Stomach (tissue), 19 donors: ENCODE measurements at places on chromosomes 11 and 22.

GRCh38 chr11:117874253-117874909 lies 2.1 kb downstream of the FXYD6 start:
- DNase-seq: no peak

DNA sequence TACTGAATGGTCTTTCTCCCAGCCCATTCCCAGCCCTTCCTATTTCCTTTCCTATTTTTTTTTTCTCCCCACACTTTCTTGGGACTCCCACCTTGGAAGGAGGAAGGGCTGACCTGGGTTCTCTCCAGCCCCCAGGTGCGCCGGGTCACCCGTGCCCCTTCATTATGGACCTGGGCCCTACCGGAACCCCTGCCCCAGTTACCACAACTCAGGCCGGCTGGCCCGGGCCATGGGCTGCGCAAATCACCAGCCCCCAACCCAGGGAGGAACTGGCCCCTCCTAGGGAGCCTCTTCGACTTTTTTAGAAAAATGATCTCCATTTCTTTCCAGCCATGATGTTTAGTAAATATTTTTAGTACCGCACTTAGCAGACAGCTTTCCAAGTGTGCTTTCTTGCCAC lies 62.2 kb downstream of the MORC2 start:
- no peak for DNase-seq

DNA sequence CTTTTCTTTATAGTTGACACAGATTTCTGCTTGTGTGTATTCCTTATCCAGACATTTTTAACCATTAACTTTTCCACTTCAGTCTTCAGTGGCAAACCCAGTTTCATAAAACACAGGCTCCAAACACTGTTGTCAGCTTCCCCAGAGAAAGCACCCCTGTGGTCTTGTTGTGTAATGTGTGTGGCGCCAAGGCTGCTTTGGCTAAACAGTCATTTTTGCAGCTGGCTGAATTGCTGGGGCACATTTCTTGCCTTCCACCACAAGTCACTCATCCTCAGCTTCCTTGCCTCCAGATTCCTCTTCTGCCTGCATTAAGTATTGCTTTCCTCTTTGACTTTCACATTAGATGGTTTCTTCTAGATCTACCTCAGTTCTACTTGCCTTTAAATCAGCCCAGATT lies 40.5 kb downstream of the ARHGAP1 start:
- DNase-seq: no peak

GRCh38 chr11:44702889-44703288 lies 23.9 kb upstream of the TSPAN18 start:
- peak; percentile 60 for DNase-seq

- no peak for DNase-seq
Observed at GRCh38 chr11:1348146-1348795, 38.8 kb upstream of the TOLLIP start.

DNA sequence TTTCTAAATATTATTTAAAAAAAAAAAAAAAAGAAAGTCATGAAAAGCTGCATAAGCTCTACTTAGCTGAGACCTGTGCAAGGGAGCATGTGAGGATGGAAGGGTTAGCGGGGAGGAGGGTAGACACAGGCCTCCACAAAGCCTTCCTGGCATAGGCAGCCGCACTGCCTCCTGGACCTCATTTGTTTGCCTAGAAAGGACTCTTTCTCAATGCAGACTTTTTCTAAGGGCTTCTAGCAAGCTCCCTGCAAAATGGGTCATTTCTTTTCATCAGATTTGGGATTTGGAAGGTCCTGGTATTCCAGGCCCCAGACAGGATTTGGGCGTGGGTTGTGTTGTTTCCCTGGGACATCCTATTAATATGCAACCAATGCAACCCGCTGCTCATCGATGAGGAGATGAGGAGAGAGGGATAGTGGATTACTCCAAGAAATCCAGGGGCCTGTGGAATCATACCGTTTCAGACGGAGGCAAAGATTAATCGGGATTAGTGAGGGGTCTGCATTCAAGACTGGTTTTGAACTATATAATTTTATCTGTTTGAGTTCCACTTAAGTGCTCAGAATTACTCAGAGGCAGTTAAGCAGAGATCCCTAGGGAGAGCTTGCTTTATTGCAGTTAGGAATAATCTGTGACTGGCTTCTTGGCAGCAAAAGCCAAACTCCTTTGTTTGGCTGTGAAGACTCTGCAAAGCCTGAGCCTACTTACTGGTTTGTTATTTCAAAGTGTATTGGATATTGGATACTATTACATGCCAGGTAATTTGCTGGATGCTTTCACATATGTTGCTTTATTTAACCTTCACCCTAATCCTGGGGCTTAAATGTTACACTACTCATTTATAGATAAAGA lies 106.9 kb upstream of the NAV2 start:
- DNase-seq: no peak

- no peak for DNase-seq
Observed at GRCh38 chr22:35299217-35299672, 449 bp upstream of the TOM1 start.

DNA sequence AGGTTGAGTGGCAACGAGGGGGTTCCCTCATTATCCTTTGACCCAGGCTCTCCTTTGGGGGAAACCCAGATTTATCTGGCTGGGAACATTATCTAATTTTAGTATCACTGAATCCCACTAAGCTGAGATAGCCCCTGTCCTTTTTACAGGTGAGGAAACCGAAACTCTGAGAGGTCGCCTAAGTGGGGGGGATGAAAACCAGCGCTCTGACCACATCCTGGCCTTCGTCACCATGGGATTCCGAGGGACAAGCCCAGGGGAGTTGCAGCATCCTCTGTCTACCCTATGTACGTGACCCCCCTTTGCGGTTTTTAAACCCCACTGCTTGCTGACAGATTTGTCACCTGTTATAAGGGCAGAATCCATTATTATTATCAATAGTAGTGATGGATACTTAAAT lies 61.0 kb downstream of the ISX start:
- DNase-seq: no peak

DNA sequence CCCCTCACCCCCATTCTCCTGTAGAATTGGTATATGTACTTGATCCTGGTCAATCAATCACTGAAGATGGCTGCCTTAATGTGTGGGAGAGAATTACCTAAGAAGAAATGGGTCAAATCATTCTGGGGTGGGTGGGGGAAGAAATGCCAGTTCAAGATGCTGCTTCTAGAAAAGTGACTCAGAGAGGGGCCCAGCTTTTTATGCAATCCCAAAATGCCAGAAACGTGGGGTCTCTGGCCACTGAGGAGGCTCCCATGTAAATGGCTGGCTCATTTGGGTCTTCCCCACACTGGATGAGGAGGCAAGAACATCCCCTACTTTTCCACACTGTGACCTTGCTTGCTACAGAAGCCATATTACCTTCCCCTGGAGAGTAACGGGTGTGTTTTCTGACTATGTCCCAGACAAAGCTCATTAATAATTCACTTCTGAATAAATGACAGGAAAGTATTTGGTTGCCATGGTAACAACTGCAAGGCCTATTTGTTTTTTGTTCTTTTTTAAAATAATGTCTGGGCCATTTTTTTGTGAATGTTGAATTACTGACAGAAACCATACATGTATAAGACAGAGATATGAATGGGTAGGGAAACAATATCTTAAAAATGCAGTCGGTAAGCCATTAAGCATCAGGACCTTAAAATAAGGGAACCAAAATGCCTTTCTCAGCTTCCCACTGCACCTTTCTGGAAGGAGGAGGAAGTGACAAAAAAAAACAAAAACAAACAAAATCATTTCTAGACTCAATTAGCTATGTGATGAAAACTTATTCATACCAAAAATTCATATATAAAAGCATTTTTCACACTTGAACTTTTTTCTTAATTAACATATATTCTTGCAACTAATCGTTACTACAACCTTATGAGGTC lies 32.0 kb downstream of the SLC1A2 start:
- peak; percentile 51 for DNase-seq

DNA sequence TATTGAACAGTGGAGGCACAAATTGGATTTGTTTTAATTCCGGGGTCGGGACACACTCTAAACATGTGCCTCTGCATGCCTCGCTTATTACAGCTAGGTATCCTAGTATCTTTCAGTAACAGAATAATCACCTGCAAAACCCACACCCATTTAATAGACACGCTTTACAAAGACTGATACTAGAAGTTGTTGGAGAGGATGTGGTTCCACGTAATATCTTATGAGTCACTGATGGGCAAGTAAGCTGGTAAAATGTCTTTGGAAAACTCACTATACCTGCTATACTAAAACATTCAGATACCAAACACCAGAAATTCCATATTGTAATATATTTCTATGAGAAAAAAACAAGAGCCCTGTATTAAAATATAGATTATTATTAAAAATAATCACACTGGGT lies 84.0 kb downstream of the GGTLC2 start:
- no peak for DNase-seq

GRCh38 chr11:96103102-96103501 lies 179.2 kb upstream of the MTMR2 start:
- DNase-seq: no peak

DNA sequence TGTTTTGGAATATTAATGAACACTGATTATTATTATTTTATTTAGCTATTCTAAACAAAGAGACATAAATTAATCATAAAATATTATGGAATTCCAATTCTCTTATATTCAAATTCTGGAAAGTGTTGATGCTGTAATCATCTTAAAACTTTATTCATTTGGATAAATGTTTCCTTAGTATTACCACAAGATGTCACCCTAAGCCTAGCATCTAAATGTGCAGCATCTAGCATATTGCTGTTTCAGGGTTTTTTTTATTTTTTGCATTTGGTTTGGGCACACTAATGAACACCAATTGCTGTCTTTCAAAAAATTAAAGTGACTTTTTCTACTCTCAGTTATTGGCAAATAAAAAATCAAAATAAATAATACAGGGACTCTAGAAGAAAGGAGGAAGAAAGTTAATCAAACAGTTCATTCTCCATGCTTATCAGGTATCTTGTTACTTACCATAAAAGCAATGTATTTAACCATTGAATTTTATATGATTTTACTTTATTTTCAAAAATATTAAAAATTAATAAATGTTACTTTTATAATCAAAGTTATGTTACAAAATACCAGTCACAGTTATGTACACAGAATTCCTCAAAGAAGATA lies 31.8 kb downstream of the DLG2 start:
- no peak for DNase-seq

- no peak for DNase-seq
Observed at GRCh38 chr11:75262436-75262835, 21.9 kb downstream of the TPBGL start.

DNA sequence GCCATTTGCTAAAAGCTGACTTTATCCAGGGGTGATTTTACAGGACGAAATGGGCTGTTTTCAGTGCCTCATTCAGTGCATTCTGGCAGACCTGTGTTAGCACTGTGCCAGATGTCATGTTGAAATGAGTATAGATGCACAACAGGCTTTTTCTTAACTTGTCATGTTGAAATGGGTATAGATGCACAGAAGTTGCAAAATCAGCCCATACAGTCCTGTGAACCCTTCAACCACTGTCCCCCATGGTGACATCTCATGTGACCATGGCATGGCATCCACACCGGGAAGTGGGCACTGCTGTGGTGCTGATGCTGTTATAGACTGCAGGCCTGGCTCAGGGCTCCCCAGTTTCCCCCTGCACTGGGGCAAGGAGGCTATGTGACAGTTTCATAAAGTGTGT lies 2.5 kb downstream of the TALDO1 start:
- DNase-seq: no peak

DNA sequence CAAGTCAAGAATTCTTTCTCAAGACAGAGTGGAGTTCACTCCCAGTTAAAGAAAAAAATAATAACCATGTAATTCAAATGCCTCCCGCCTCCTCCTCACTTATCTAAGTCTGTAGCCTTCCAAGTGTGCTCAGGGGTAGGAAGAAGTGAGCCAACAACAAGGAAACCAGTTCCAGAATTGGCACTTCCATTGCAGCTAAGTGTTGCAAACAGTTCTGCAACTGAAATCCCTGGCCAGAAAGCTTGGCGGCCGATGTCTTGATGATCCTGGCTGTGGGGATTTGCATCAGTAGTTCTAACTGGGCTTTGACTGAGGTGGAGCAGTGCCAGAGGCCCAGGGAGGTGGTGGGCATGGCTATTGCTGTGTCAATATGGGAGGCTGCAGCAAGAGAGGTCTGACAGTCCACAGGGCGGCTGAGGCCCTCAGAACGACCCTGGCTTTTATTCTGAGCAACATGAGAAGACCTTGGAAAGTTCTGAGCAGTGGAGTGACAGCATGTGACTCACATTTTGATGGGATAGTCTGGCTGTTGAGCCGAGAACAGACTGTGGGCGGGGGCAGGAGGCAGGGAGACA lies 19.2 kb downstream of the DHCR7 start:
- DNase-seq: peak; percentile 40

GRCh38 chr22:22049684-22050083 lies 67.1 kb upstream of the TOP3B start:
- no peak for DNase-seq

- no peak for DNase-seq
Observed at GRCh38 chr11:2913776-2914175, 15.4 kb downstream of the PHLDA2 start.

DNA sequence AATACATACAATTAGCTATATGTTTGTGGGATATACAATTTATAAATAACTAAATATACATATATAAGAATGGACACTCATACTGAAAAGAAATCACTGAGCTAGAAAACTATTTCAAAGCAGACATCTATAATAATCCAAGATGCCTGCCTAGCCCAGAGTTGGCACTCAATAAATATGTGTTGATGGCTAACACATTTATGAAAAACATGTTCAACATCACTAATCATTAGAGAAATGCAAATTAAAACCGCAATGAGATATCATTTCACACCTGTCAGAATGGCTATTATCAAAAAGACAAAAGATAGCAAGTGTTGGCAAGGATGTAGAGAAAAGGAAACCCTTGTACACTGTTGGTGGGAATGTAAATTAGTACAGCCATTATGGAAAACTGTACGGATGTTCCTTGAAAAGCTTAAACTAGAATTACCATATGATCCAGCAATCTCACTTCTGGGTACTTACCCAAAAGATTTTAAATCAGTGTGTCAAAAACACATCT lies 29.8 kb downstream of the POU2AF1 start:
- DNase-seq: no peak

DNA sequence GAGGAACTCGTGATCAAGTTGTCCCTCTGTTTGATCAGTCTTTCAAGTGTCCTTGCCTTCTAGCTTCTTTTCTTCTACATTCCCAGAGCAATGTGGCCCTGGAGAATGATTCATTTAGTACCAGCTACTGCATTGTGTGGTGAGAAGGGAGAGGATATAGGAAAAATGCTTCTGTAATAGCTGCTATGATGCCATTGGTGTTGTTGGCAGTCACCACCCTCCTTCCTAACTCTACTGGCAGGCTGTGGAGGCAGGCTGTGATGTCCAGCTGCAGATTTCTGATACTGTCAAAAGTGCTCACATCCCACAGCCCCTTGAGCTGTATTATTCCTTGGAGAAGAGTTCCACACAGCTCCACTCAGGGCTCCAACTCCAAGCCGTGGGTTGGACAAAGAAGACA lies 52.8 kb downstream of the ENDOD1 start:
- DNase-seq: no peak

DNA sequence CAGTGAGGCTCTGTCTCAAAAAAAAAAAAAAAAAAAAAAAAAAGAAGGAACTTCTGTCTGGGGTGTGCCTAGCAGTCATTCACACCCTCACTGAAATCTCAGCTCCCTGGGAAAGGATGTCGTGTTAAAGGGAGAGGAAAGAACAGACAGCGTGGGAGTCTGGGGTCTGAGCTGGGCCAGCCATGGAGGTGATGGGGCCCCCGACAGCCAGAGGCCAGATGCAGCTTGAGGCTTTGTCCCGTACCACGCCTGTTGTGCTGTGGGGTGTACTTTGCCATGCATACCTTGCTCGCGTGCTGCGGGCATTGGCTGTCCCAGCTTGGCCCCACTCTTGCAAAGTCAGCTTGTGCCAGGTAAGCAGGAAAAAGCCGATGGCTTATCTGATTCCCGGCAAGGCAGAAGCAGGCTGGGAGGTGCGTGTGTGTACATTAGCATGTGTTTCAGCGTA lies 4.6 kb downstream of the SYT12 start:
- peak; percentile 72 for DNase-seq

- DNase-seq: no peak
Observed at GRCh38 chr11:36047344-36047743, 103.5 kb downstream of the LDLRAD3 start.
